ENCODE measurements at places on chromosomes 3 and 15.

- no peak for DNase-seq
These were observed 672 bp downstream of the NEDD4 start for GRCh38 chr15:55992769-55993110.

DNA sequence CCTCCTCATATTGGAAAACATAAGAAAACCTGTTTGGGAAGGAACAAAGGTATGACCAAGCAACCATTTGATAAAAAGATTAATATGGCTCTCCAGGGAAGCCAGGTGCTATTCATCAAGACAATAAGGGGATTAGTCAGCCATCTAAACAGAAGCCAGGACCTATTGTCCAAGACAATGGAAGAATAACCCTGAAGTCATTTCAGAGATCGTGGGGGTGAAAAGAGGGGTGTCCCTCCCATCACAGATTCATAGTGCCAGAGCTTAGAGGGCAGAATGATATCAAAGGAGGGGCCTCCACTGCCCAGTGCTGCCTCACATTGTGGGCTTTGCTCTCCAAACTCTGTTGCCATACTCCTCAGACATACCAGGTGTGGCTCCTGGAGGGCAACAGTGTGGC, 73.5 kb downstream of the DAPK2 start:
- DNase-seq = no peak

DNA sequence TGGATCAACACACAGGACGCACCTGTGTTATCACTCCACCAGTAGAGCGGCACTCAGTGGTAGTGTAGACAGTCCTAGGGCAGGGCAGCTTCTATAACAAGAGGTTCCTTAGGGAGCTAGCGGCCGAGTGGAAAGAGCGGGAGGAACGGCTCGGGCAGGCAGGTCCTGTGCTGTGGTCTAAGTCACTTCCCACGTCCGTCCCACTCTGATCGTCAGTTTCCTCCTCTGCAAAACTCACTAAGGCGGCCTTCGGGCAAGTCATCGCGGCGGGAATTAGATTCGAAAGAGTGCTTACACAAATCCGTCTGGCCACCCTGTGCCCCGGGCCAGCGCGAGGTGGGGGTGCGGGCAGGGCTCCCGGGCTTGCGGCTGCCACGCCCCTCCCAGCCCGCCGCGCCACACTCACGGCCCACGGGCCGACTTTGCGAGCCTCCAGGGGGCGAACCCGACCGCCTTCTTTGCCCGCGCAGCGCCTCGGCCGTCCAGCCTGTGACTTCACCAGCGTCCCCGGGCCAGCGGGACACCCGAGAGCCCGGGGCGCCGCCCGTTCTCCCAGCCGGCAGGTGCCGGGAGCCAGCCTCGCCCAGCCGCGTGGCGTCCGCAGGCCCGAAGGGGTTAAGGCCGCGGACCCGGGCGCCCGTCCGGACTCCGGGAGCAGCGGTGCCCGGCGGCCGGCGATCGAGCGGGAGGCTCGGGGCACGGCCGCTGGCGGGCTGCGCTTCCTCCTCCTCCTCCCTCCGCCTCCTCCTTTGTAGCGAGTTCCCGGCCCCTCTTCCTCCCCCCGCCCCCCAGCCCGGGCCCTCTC, 416 bp upstream of the CORO2B start:
- peak; percentile 62 for DNase-seq

- DNase-seq = peak; percentile 72
These were observed 70.3 kb upstream of the PPP2R3A start for GRCh38 chr3:135895106-135895733.

- no peak for DNase-seq
These were observed 65.7 kb downstream of the RASA2 start for GRCh38 chr3:141552440-141552991.

DNA sequence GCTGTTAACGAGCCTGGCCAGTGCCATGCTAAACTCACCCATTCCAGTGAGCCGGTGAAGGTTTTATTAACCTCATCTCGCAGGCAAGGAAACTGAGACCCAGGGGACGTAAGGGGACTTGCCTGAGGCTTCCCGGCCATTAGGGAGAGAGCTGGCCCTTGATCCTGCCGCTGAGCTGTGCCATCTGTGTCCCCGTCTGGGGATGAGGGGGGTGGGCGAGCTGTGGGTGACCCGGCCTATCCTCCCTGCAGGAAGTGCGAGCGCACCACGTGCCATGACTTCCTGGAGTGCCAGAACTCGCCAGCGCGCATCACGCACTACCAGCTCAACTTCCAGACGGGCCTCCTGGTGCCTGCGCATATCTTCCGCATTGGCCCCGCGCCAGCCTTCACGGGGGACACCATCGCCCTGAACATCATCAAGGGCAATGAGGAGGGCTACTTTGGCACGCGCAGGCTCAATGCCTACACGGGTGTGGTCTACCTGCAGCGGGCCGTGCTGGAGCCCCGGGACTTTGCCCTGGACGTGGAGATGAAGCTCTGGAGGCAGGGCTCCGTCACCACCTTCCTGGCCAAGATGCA, 88.5 kb downstream of the FBLN2 start:
- no peak for DNase-seq

- DNase-seq = no peak
These were observed 1525.7 kb downstream of the SI start for GRCh38 chr3:163552659-163552966.

GRCh38 chr3:17032407-17033034, 147.8 kb downstream of the PLCL2 start:
- no peak for DNase-seq

DNA sequence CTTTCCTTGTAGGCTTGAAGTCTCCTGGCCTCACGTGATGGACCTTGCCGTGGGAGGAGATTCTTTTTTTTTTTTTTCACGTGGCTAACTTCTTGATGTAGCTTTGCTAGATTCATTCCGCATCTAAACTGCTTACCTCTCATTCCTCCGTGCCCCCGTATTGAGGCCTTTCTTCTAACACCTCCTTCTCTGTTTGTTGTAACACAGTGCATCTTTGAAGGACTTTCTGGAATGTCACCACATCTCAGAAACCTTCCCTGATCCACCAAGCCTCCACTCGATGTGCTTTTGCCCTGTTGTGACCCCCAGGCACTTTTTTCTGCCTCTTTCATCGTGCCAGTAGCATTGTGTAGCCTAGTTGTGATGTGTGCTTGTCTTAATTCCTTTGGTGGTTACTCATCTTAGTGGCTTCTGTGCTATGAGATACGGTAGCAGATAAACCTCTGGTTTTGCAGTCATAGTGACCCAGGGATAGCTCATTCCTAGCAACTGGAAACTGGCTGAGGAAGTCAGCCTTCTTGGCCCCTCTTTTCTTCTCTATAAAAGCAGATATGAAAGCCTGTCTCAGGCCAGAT, 1.6 kb upstream of the BNC1 start:
- DNase-seq = peak; percentile 90

GRCh38 chr15:96629511-96629910, 299.0 kb downstream of the NR2F2 start:
- no peak for DNase-seq

- DNase-seq = no peak
These were observed 2.5 kb upstream of the PXYLP1 start for GRCh38 chr3:141229132-141229531.

DNA sequence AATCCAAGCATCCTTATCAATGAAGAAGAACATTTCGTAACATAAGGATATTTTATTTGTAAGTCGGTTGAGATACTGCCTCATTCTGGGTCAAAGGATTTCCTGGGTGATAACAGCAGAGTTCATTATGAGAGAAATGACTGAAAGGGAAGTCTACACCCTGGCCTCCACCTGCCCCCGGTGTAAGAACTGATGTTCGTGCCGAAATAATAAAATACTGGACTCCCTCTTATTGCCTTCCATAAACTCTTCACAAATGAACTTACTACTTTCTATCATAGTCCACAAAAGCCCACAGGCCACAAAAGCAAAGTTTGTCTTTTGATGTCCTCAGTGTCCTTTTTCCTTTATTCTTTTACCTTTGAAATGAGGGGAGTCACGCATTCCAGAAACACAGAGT, 174.4 kb downstream of the SERPINI1 start:
- no peak for DNase-seq

GRCh38 chr3:167936019-167936418, 159.7 kb downstream of the GOLIM4 start:
- DNase-seq = no peak

GRCh38 chr3:111591555-111591954, 3.6 kb downstream of the ZBED2 start:
- DNase-seq = no peak

GRCh38 chr3:6821411-6821810, 39.5 kb upstream of the GRM7 start:
- DNase-seq = no peak

DNA sequence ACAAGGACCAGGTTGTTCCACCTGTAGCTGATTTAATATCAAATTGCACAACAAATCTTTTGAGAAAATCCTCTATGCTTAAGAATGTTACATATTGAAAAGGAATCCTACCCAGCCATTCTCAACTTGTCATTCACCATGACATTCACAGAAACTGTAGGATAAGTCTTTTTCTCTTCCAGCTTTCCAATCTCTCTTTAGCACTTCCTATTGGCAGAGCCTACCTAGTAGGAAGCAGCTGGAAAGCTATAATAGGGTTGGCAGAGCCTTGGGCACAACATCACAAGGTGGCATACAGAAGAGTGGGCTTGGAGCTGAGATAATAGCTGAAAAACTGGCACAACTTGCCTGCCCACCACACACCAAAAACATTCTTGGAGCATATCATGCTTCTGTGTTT, 67.3 kb upstream of the NUDT16 start:
- no peak for DNase-seq

DNA sequence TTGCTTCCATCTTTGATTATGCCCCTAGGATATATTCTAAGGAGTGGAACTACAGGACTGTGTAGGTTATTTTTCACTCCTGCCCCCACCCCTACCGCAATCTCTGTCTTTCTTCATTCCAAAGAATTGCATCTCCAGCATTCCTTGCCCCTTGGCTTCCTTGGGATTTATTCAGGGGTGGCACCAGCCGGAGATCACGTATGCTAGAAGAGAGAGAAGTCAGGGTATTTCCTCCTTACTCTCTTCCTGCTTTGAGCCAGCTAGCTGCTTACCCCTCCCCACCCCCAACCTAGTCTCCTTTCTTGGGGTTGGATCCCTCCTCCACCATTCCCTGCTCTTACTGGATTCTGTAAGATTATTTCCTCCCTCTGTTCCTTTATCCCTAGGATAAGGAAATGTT, 35.0 kb upstream of the DENND4A start:
- no peak for DNase-seq

- no peak for DNase-seq
These were observed 185.5 kb downstream of the NFKBIZ start for GRCh38 chr3:102034639-102035451.

GRCh38 chr15:90266485-90266884, 1.0 kb downstream of the NGRN start:
- DNase-seq = no peak

GRCh38 chr3:134326760-134327593, 47.3 kb downstream of the AMOTL2 start:
- peak; percentile 95 for DNase-seq

- no peak for DNase-seq
These were observed 101.8 kb upstream of the AADACL2 start for GRCh38 chr3:151631946-151632345.

DNA sequence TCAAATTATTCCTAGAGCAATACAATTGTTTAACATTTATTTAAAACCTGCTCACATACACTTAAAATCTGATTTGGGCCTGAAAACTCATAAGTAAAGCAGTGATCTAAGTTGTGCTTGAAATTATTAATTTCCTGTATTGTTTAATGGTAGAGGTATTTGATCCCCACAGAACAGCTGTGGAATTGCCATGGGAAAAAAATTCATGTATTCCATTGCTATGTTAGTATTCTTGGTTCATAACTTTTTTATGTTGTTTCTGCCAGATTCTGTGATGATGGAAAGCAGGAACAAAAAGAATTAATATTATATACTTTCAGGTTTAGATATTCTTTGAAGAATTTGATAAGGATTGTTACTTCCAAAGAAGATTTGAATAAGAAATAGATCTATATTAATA, 831.5 kb upstream of the NR2F2 start:
- no peak for DNase-seq

DNA sequence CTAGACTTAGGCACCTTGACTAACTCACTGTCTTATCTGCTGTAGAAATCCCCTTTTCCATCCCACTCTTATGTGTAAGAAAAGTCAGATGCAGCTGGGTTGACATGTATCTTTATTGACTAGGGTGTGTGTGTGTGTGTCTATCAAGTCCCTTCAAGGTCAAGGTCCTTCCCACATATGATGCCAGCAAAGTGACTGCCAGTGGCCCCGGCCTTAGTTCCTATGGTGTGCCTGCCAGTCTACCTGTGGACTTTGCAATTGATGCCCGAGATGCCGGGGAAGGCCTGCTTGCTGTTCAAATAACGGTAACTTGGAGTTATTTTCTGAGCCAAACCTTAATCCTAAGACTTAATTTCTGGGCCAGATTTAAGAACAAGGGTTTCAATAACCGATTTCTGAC, 76.3 kb downstream of the DNASE1L3 start:
- DNase-seq = no peak

DNA sequence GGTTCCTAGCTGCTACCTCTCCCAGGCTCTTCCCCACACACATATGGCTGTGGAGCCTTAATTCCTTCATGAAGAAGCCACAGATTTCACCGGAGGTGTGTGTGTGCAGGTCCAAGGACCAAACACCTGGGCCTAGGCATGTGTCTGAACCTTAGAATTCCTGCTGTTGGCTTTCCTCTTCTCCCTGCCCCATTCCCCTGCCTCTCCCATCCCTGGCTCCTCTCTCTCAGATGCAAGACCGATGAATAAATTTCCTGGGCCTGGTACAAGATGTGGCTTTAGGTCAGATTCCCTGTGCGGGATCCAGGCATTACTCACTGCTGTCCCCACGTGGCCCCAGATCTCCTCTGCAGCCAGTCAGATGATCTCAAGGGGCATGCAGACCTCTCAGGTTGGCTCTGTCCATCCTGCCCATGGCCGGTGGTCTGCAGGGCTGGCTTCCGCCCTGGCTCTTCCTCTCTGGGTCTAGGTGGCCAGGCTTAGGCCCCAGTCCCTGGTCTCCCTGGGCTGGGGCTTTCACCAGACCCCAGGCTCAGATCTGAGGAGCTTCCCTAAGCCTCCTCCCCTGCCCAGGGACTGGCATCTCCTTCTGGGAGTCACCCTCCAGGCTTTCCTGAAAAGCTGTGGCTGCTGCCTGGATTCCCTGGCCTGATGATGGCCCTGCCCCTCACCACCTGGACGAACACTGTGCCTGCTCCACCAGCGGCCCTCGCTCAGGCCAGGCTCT, 20.5 kb downstream of the CCR9 start:
- DNase-seq = peak; percentile 31

DNA sequence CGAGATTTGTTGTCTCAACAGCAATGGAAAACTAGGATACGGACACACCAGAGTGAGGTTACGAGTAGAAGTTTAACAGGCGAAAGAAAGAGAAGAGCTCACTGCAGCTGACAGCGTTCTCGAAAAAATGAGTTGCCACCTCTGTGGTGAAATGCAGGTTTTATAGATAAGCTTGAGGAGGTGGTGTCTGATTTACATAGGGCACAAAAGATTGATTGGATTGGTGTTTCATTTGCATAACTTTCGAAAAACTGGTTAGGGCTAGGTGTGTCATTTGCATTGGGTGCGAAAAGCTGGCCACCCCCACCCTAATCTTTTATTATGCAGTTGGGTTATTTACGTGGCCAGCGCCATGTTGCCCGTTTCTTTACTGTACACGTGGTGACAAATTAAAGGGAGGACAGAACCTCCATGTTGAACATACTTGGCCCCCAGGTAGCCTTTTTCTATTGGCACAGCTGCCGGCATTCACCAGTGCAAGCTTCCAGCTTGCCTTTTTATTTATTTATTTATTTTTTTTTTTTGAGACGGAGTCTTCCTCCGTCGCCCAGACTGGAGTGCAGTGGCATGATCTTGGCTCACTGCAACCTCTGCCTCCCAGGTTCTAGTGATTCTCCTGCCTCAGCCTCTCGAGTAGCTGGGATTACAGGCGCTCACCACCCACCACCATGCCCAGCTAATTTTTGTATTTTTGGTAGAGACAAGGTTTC, 8.3 kb downstream of the IFT122 start:
- DNase-seq = no peak

- no peak for DNase-seq
These were observed 94.8 kb downstream of the SLC9A9 start for GRCh38 chr3:143753456-143753855.
